ENCODE measurements at places on chromosomes 5 and 9.

GRCh38 chr9:116717150-116717549 is 30.0 kb downstream of the TRIM32 start:
- no peak for DNase-seq

DNA sequence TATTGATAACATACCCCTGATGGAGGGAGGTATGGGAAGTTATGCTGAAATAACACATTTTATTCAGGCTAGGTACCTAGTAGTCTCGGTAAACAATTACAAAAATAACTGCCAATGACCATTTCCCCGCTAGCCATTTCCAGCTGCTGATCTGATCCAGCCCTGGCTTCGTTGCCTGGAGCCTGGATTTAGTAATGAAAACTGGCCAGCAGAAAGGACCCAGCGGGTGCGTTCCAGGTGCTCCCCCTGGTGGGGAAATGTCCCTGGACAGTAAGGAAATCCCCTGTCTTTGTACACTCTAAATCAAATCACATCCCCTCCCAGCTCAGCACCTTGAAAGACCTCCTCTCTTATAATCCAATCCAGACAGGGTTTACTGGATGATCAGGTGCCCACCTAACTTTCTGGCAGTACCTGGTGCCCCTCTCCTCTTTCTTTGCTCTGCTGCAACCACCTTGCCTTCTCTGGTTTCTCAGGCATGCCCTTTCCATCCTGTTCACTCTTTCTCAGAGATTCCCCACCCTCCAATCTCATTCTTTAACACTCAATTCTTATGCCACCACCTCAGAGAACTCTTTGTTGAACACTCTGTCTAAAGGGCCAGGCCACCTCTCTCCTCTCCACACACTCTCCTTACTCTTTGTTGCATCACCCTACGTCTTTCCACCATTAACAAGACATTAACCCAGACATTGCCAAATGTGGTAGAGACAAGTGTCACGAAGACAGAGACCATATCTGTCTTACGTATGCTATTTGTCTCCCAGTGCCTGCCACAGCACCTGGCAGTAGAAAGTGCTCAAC is 50.1 kb upstream of the SMAD5 start:
- peak; percentile 21 for DNase-seq

DNA sequence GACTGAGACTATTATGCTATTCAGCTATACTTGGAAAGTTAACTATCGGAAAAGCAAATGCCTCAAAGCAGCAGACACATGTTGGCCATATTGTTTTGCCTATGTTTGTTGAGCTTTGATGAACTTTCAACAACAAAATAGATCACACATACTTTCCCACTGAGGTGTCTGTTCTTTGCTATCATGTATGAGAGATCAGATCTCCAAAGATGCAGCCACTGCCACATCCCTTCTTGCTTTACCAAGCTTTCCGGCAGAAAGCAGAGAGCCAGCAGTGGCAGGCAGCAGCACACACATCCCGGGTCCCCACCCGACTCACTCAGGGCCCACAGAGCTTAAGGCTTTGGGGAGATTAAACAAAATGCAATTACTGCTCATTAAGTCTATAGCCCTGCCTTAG is 18.8 kb downstream of the ZBTB5 start:
- no peak for DNase-seq

DNA sequence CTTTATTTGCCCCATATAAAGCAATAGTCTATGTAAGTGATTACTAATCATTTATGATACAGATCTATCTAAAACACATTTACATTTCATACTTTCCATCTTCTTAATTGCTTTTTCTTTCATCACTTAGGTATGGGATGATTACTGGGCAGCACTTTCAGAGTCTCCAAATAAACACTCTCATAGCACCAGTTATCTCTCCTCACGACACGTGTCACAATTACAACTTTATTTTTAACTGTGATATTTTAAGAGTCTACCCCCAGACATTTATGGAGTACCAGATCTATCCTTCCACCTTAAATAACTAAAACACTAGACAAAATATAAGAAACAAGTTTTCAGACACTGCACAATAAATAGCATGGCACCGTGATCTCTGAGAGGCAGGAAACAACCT is 32.9 kb downstream of the HOMER1 start:
- no peak for DNase-seq

GRCh38 chr5:56692359-56693219 is 122.8 kb upstream of the MAP3K1 start:
- no peak for DNase-seq

All from activated T-helper 1 cell treated with Interleukin-2 at 50 U/mL for 16 hours (primary cell).